ENCODE measurements at places on chromosomes 2 and 18.

GRCh38 chr2:207704671-207705070 is 6.8 kb upstream of the CCNYL1 start:
- H3K4me3 ChIP-seq, result no peak overlapping the region
- no peaks in the 10 kb centered on the region for H3K27me3 ChIP-seq
- DNase-seq, result no peak
- H3K27ac ChIP-seq, result no peak overlapping the region

GRCh38 chr2:216426938-216427337 is 14.7 kb downstream of the SMARCAL1 start:
- no peaks in the 10 kb centered on the region for H3K27me3 ChIP-seq
- no peaks in the 10 kb centered on the region for H3K4me1 ChIP-seq
- no peak overlapping the region for H3K4me3 ChIP-seq
- DNase-seq, result no peak

GRCh38 chr2:156397229-156397628 is 39.0 kb upstream of the GPD2 start:
- no peaks in the 10 kb centered on the region for H3K27me3 ChIP-seq
- H3K27ac ChIP-seq, result no peak overlapping the region
- no peak for DNase-seq
- H3K36me3 ChIP-seq, result no peaks in the 10 kb centered on the region

DNA sequence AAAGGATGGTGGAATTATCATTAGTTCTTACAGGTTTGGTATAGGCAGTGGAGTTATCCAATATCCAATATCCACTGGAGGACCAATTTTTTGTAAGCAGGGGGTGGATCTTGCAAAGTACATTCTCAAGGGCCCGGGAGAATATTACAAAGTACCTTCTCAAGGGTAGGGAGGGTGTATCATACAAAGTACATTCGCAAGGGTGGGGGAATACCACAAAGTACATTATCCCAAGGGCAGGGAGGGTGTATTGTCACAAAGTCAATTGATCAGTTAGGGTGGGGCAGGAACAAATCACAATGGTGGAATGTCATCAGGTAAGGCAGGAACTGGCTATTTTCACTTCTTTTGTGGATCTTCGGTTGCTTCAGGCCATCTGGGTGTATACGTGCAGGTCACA is 55.3 kb upstream of the TMEM87B start:
- peaks cover 8% of the 10 kb centered on the region for H3K27me3 ChIP-seq
- H3K36me3 ChIP-seq, result no peaks in the 10 kb centered on the region
- H3K4me3 ChIP-seq, result no peak overlapping the region
- H3K4me1 ChIP-seq, result 0 out of 2 replicates have a peak, but pooled peaks cover 3% of the 10 kb centered on the region
- DNase-seq, result no peak

DNA sequence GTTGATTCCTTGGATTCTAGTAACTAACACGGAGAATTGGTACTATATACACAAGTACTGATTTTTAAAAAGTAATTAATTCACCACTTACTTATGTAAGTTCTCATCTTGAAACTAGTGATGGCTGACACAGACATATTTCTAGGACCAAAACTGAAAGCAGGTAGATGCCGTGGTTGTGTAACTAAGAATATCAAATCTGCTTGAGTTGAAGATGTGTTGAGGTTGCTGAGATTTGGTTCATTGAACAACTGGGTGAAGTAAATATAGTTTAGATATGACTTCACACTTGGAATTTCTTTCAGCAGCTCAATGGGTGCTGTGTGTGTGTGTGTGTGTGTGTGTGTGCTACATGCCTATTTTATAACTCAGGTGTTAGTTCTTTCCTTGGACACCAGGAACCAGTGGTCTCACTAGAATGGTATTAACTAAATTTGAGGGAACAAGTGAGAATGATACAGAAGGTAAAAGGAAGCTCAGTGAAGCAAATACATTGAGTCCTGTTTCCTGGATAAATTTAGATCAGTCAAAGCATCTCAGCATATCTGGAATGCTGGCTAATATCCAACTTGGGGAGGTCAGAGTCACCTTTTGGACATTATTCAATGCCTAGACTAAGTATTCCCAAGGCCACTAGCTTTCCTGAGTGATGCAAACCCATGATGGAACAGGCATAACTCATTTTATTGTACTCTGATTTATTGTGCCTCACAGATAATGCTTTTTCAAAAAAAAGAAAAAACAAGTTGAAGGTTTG is 110.7 kb upstream of the ZEB2 start:
- no peaks in the 10 kb centered on the region for H3K4me1 ChIP-seq
- no peak overlapping the region for H3K27ac ChIP-seq
- H3K4me3 ChIP-seq, result no peak overlapping the region
- no peak for DNase-seq
- no peaks in the 10 kb centered on the region for H3K36me3 ChIP-seq

All from K562 (cell line).